Gastrocnemius medialis (tissue), 4 donors: ENCODE measurements at places on chromosomes 7 and 10. TPM values are rescaled to one million over a fixed set of nuclear protein-coding genes. Genes with fewer than 3 reads are reported as not detected.

GRCh38 chr10:88226891-88227290 lies 356.2 kb downstream of the RNLS start:
- DNase-seq = no peak

- no peak for DNase-seq
These were observed 9.3 kb upstream of the ZC3HAV1L start for GRCh38 chr7:139044813-139045794.

DNA sequence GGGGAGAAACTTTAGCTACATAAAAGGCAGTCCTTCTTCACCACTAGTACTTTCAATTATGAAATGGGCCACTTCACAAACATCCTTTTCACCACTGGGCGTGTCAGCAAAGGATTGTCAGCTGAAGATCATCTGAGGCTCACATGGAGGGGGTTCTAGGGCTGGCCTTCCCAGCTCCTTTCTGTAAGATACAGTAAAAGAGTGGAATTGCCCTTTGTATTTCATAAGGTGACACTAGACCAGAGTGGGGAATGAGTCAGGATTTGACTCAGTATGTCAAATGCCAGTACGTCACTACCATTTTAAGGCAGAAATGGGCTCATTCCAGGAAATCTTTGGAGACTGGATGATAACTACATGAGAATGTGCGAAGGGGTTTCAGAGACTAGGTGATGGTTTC lies 21.2 kb upstream of the BLOC1S2 start:
- DNase-seq = no peak

- no peak for DNase-seq
These were observed 118.9 kb downstream of the APBB1IP start for GRCh38 chr10:26556748-26557640.

DNA sequence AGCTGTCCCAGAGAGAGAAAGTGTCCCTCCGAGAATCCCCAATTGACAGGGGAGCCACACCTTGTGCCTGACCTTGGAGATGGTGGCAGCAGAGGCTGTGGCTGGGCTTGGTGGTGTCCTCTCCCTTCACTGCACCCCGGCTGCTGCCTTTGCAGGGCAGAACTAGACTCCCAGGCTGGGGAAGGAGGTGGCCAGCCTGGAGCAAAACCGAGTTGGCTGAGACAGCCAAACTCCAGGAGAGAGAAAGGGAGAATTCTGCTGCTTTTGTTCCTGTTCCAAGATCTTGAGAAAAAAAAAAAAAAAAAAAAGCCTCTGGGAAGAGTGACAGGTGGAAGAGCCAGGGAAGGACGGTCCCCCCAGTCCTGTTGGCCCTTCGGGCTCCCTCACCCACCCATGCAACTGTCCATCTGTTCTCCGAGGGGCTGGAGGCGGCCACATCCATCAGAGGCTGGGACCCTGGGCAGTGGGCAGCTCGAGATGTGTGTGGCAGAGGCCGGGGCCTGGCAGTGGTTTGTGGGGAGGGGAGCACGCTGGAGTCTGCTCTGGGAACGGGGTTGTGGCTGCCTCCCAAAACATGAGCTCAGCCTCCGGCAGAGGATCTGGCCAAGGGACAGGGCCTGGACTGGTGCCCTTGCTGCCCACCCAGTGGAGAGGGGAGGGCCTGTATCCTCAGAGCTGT lies 35.5 kb downstream of the CLIP2 start:
- no peak for DNase-seq

DNA sequence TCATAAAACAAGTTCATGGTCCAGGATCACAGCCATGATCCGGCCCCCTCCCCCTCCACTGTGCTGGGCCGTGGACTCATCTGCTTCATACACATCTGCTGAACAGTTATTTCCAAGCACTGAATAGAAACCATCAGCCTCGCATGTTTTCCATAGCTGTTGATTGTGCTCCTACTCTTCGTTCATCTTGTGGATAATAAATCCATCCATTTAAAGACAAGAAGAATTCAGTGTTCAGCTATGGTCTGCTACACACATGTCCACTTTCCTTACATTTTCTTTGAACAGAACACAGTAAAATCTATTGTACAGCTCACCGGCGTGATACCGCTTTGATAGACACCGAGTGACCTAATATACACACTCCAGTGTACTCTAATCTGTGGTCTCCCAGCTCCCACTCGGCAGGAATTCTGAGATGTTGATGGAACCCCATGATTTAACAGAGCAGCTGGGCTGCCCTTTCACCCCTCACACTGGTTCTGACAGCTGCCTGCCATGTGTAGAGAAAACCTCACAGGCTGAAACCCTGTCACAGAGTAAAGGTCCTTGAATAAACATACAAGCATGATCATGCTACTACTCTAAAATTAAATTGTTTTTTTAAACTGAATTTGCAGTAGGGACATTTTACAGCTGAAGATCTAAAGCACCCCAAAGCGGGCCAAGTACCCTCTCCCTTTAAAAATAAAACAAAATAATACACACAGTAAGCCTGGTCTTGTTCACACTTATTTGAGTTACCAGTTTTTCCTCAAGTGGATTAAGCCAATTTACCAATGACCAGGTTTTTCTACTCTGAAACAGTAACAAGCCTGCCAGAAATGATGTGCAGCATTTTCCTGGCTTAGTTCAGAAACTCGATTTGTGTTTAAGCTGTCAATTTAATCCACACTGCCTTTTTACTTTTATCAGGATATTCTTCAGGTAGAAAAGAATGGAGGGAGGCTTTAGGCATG lies 95.1 kb upstream of the FZD1 start:
- DNase-seq = no peak

DNA sequence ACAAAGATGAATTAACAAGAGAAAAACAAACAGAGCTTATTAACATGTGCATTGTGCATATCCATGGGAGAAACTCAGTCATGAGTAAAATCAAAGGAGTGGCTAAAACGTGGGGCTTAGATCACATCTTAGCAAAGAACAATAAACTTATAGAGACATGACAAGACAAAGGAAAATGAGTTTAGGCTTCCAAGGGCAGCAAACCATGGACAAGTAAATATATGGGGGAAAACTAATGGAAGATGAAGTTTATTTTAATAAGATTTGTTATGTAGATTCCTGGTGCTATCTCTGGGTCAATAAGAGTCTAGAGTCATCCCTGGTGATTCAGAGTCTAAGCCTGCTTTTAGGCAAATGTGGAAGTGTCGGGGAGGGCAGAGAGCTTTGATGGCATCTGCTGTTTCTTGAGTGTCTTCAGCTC lies 87.2 kb upstream of the PLPP4 start:
- no peak for DNase-seq

DNA sequence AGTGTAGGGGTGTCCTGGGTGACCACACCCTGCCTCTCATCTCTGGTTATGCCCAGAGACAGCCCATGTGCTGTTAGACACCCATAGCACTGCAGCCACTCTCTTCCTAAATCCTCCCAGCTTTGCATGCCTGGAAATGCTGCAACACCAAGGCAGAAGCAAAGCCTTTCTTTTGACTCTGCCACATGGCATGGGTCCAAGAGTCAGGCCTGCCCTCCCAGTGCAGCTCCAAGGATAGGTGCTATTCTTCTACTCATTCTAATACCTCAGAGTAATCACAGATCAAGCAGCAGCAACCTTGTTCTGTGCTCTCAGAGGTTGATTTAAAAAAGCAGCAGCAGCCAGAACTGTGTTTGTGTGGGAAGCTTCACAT lies 23.4 kb downstream of the FRMPD2 start:
- no peak for DNase-seq

DNA sequence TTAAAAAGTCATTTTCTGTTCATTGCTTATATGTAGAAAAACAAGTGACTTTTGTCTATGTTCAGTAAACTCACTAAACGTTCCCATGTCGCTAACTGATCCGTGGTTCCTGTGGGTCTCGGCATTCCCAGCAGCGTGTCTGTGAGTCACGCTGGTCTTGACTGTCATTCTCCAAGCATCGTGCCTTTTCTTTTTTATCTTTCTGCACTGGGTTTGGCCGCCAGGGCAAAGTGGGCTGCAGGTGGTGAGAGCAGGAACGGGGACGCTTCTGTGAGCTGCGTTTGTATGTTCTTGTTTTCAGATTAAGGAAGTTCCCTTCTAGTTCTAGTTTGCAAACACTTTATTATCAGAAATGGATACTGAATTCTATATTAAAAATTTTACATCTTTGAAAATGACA lies 6.8 kb upstream of the SCART1 start:
- DNase-seq = no peak

HHEX gene
- total RNA-seq = 1.8 TPM

ABCB1 gene
- total RNA-seq = 0.27 TPM

GRM3 gene
- not detected for total RNA-seq

DIP2C gene
- 26.2 TPM for total RNA-seq

VSIR gene
- total RNA-seq = 16.5 TPM
